ENCODE measurements at places on chromosomes 11 and 22.
A peak's percentile ranks its signal among the peaks of the same experiment; 100 is the strongest.

GRCh38 chr11:46050003-46050461 is 71.2 kb downstream of the PHF21A start:
- no peak for DNase-seq

DNA sequence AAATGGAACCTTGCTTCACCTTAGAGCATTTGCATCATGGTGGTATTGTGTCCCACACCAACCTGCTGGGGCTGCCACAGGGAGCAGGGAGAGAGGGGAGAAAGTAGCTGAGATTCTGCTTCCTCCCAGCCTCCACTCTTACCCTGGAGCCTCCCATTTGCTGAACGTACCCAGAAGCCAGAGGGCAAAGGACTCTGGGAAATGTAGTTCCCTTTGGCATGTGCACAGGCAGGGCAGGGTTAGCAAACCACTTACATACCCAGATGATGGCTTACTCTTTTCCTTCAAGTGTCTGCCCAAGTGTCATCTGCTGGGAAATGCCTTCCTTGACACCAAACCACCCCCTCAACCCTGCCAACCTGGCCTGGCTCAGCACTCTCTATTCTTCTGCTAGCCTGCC is 16.9 kb downstream of the SMIM38 start:
- DNase-seq, result peak; percentile 2

DNA sequence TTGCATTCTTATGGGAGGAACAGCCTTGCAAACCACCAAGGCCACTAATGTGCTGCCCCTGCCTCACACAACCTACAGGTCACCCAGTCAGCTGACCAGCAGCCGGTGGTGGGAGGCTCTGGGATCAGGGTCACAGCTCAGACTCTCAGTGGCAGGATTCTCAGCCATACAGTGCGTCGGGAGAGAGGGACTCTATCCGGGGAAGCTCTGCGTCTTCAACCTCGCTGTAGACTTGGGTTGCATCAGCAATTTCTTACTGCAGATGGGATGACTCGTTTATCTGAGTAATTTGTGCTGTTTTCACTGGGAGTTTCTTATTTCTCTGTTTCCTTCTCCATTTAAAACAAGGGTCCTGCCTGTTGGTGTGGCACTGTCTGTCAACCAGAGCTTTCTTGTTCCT is 257.7 kb downstream of the TBC1D22A start:
- DNase-seq, result no peak

DNA sequence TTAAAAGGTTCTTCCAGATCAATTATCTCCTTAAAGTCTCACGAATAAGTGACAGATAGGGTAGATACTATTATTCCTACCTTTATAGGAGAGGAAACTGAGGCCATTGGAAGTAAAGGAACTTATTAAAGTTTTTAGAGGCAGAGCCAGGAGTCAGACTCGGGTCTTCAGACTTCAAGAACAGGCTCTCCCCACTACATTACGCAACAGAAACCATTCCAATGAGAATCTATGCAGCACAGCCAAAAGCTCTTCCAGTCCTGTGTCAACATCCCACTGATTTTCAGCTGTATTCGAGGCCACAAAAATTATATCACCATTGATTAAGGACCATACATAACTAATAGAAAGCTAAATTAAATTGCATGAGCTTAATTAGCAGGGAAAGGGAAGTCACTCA is 77.4 kb downstream of the RELT start:
- DNase-seq, result no peak

DNA sequence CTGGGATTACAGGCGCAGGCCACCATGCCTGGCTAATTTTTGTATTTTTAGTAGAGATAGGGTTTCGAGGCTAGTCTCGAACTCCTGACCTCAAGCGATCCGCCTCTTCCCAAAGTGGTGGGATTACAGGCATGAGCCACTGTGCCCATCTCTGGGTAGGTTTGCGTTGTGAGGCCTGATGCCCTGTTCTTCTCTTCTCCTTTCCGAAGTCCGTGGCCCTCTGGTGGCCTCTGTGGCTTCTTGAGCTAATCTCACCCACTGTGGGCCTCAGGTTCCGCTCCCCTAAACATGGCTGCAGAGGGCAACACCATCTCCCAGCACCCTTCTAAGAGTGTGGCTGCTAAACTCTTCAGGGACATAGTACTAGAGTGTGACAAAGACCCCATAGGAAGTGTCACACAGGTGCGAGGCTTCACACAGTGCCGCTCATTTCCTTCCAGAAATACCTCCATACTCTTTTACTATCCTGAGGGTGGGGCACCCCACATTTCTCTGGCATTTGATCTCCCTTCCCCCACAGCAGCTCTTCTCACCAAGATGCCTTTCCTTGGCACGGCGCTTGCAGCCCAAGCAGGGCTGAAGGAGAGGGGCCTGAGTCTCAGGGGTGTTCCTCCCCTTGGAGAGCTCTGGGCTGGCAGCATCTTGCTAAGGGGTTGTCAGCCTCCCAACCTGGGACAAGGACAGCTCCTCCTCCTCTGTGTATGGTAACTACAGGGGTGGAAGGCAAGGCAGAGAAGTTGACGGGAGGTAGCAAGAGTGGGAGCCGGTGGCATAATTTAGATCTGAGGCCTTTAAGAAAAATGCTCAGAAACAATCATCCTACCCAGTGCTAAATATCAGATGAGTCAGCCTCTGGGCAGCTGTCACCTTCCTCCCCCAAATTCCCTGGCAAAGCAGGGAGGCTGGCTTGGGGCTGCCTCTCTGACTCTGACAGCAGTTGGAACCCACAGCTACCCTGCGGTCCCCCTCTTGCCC is 6.1 kb downstream of the THY1 start:
- no peak for DNase-seq

- peak; percentile 55 for DNase-seq
Observed at GRCh38 chr22:29307596-29308147, 1.2 kb downstream of the GAS2L1 start.

DNA sequence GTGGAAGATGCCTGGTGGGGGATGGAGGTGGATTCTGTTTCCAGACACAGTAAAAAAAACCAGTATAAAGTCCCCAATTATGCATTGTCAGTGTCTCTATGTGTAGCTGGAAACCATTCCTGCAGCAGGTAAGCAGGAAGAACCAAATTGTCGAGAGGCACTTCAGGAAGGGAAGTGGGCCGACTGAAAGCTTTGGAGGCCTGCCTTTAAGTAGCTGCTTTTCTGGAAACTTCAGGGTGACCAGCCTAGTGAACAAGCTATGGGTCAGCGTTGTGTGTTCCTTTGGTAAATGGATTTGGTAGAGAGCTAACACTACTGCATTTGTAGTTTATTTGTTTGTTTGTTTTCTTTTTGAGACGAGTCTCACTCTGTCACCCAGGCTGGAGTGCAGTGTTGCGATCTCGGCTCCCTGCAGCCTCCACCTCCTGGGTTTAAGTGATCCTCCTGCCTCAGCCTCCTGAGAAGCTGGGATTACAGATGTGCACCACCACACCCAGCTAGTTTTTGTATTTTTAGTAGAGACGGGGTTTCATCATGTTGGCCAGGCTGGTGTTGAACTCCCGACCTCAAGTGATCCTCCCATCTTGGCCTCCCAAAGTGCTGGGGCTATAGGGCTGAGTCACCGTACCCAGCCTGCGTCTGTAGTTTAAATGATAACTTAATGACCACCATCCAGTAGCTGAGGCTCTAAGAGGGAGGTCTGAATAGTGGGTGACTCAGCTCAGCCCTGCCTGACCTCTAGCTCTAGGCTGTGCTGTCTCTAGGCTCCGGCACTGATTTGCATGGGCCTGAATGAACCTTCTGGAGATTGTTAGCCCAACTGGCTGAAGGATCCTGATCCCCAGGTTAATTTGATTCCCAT is 12.8 kb downstream of the PTPRJ start:
- DNase-seq, result peak; percentile 13

DNA sequence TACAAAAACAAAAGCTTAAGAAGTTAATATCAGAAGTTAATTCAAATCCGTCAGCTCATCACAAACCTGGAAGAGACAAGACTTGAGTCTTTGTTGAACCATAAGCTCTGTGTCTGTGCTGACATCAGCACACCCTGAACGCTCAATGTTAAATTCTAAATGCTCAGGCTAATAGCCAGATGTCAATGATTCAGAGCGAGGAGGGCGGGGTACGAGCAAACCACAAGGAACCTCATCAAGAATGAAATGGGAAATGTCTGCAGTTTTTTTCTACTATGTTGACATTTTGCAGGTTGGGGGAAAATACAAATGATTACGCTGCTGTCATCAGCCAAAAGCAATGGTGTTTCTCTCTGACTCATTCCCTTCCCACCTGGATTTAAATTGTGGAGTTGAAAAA is 1057.2 kb downstream of the NTM start:
- DNase-seq, result no peak

- DNase-seq, result no peak
Observed at GRCh38 chr22:33875316-33875715, 45.0 kb downstream of the LARGE1 start.

GRCh38 chr11:12625438-12626071 is 48.7 kb upstream of the TEAD1 start:
- DNase-seq, result no peak

- no peak for DNase-seq
Observed at GRCh38 chr11:27253224-27253623, 109.8 kb downstream of the CCDC34 start.

DNA sequence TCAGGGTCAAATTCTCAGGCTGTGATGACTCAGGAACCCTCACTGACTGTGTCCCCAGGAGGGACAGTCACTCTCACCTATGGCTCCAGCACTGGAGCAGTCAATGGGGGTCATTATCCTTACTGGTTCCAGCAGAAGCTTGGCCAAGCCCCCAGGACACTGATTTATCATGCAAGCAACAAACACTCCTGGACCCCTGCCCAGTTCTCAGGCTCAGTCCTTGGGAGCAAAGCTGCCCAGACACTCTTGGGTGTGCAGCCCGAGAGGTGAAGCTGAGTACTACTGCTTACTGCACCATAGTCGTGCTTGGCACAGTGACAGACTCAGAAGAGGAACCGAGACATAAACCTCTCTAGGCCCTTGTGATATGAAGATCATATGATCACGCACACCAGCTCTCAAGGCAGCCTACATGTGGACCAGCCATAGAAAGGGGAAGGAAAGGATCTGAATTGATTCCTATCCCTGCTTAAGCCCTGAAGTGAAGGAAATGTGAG is 58.2 kb downstream of the ZNF280B start:
- DNase-seq, result no peak

GRCh38 chr11:75879737-75880136 is 64.7 kb downstream of the UVRAG start:
- no peak for DNase-seq

- DNase-seq, result no peak
Observed at GRCh38 chr11:85918910-85919794, 64.0 kb downstream of the CCDC83 start.

DNA sequence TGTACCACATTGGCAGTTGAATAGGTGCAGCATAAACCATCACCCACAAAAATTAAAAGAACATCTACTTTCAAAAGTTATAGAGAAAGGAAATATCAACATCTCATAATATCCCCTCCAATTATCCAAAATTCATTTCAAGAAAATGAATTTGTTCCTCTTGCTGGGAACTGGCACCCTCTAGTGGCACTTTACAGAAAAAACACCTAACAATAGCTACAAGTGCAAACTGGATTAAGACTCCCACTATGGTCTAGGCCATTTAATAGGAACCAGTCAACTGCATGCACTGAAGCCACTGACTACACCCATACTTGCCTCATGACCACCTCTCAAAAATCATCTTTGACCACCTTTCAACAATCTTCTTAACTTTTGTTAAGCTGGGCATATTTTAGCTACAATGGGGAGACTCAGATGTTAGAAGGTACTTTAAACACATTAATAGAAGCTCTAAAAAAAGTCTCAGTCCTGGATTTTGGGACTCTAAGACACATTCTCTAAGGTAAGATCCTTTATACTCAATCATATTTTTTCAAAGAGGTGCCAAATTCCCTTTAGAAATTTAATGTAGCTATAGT is 17.3 kb downstream of the TRAF6 start:
- no peak for DNase-seq

DNA sequence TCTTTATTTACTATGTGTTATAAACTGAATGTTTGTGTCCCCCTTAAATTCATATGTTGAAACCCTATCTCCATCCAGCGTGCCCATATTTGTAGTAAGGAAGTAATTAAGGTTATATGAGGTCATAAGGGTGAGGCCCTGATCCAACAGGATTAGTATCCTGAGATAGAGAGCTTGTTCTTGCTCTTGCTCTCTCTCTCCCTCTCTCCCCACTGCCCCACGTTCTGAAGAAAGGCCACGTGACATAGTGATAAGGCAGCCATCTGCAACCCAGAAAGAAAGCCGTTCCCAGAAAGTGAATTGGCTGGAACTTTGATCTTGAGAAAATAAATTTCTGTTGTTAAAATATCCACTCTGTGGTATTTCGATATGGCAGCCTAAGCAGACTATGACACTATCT is 212.5 kb downstream of the SWAP70 start:
- DNase-seq, result no peak

DNA sequence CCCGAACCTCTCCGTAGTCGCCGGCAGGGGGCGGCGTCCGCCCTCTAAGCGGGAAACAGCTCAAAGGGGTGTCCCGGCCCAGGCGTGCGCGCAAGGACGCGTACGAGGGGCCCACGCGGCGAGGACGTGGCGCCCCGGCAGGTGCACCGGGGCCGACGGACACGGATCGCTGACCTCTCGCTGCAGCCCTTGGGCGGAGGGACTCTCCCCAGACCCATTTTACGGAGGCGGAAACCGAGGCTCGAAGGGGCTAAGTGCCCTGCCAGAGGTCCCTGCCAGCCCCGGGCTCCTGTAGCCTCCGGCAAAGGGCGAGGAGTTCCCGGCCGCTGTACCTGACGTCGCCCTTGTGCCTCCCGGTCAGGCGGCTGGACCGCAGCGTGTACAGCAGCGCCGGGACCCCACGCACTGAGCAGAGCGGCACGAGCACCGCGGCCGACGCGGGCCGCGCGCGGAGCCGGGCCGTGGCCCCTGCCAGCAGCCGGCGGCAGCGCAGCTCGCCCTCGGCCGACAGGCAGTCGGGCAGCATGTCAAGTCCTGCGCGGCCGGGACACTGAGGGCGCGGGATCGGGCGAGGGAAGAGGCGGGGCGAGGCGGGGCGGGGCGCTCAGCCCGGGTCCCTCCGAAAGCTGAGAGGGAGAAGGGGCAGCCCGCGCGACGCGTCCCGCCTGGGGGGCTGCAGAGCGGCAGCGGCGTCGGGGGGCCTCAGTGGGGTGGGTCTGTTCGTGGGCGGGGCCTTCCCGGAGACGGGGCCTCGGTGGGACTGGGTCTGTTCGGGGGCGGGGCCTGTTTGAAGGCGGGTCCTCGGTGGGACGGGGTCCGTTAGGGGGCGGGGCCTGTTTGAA is at the start of gene NUDT8:
TSS of gene NUDT8 (minus strand) at position 552 of the 842 bp plus-strand sequence. CDS start at position 526, 26 bp downstream.
- DNase-seq, result peak; percentile 94

Measured in chondrocyte (in vitro differentiated cells).